ENCODE measurements at places on chromosomes 3 and 15.

- DNase-seq = no peak
Observed at GRCh38 chr3:182592747-182593146, 200.6 kb upstream of the ATP11B start.

GRCh38 chr3:165837058-165837525 is at the start of gene BCHE:
TSS of gene BCHE (minus strand) at chr3:165837423. CDS start at chr3:165831033, 6,390 bp downstream.
- no peak for DNase-seq

DNA sequence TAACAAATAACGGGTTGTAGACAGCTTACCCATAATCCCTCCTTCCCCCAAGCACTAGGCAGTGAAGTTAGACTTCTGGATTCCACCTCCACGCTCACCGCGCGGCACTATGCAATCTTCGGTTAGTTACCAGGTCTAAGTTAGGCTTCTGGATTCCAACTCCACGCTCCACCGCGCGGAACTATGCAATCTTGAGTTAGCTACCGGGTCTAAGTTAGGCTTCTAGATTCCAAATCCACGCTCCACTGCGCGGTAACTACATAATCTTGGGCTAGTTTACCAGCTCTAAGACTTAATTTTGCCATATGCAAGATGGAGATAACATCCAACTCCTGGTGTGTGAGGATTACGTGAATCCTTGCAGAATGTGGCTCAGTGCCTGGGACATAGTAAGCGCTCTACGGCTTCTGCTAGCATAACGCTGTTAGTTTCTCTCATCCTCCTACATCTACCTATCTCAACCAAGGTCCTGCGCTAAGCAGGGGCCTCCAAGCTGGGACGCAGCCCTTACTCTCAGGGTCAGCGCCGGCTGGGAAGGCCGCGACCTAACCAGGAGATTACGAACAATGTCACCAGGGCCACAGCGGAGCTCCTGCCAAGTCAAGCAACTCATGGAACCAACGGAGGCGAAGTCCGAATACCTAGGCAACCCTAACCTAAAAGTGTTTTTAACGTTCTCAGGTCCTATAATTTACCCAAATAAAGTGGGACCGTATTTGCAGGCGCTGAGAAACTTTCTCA is 497 bp upstream of the RPLP1 start:
- DNase-seq = no peak

GRCh38 chr3:145088917-145089316 is 1072.1 kb downstream of the PLOD2 start:
- no peak for DNase-seq

DNA sequence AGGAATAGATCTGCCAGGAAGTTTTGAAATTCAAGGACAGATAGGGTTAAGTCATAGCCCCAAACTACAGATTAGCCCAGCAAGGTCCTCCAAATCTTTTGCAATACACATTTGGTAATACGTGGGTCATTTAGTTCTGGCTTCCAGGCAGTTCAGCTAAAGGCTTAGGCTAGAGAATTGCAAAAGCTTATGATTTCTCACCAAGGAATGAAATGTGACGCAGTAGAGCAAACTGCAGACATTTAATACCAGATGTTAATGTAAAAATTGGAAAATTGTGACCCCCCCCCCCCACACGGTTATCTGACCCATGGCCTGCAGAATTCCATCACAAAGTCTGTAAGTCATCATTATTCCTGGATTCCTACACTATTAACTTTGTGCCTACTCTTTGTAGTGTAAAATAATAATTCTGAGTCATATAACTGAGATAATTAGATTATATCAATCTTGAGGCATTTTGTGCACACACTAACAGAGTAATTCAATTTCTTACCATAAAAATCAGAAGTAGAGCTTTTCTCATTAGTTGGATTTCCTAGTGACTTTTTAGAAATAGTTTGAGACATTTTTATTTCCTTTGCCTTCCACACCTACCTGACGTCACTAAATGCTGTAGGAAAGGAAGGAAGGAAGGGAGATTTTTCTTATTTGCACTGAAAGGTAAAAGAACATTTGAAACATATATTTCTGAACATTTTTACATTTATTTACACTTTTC is 235.2 kb downstream of the DTWD1 start:
- peak; percentile 98 for DNase-seq

Data from AG09319 (cell line).